ENCODE measurements at places on chromosomes 11 and 22. TPM values are rescaled to one million over a fixed set of nuclear protein-coding genes. Genes with fewer than 3 reads are reported as not detected.

DNA sequence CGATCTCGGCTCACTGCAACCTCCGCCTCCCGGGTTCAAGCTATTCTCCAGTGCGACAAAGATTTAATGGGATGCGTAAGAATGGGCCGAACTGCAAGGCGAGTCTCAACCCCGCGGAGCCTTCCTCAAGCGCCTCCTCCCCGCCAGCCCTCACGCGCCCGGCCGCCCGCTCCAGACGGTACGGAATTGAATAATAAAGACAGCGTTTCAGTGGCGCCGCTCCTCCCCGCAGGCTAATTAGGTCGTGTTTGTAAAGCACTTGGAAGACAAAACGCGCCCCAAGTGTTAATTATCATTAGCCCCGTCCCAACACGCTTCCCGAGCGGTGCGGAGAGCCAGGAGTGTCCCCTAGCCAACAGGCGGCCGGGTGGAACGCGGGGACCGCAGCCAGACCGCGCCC is 192.0 kb downstream of the BUD13 start:
- no peak for DNase-seq

GRCh38 chr11:48079596-48079995 is 99.2 kb downstream of the PTPRJ start:
- no peak for DNase-seq

DNA sequence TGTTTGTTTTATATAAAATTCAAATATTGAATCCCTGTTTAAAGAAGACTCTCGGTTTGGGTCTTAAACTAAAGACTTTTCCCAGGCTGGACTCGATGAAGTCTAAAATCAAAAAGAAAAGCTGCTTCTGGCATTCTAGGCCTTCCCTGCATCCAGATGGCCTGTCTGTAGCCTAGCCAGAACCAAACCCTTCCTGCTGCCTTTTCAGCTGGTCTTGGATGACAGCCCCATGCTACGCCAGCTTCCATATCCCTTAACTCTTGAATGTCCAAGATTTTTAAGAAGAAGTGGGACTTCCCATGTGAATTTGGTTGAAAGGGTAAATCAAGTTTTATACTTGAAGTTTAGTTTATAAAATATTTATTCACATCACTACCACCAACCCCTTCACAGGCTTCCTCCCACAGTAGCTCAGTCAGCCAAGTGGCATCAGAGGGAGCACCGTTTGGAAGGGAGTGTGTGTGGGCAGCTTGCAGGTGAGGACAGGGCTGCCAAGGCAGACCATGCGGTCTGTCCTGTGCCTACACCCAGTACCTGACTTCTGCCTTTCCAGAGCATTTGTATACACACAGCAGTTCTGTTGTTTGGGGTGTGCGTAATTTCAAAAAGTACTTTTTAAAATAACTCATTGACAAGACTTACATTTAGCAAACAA is 18.2 kb upstream of the PSMA1 start:
- no peak for DNase-seq

- no peak for DNase-seq
Observed at GRCh38 chr11:70914496-70914895, 337.9 kb downstream of the SHANK2 start.

DNA sequence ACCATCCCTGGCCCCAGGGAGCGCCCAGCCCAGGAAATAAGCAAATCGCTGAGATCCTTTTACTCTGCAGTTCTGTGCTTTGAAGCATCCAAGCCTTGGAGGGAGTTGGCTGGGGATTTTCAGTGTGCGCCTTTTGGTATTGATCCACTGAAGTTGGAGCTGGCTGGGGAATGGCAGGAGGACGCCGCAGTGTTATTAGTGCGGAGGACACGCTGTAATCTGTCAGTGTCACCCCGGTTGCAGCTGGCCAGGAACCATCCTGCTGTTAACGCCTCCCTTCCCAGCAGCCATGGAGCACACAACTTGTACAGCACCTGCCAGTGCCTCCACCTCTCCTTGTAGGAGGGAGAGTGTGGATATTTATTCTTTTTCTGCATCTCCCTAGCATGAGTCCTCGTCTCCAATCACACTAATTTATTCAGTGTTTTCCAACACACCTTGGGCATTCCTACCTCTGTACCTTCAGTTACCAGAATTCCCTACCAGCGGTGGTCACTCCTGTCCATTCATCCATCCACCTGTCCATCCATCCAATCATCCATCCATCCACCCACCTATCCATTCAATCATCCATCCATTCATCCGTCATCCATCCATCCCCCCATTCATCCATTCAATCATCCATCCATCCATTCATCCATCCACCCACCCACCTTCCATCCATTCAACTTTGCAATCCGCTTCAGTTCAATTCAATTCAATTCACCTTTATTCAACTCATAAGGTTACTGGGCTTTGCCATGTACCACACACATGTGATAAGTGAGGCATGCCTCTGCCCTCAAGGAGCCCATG is 21.9 kb upstream of the EIF3D start:
- DNase-seq, result no peak

DNA sequence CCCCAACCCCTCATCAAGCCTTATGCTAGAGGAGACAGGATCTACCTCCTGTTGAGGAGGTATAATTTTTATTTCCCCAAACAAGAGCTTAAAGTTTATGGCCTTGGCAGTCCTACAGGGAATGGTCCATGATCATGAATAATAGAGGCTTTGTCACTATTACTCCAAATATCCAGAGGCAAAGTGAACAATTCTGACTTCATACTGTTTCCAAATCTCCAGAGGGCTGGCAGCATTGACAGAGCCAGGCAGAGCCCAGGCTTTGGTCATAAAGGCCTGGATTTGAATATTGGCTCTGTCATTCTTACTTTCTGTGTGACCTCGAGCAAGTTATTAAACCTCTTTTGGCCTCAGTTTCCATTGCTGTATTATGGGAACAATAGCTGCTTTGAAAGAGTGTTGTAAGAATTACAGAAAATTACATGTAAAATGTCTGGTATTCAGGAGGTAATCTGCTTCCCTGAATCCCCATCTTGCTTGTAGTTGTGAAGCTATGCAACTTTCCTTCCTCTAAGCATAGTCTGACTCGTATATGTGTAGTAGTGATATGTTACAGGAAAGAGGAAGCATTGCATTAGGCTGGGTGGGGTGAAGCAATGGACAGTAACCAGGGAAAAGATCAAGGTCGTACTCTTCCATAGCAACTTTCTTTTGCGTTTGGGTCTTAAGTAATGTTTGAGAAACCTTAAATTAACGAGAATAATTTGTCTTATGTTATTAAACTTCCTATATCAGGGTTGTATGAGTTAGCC is 88.8 kb downstream of the CD44 start:
- no peak for DNase-seq

DNA sequence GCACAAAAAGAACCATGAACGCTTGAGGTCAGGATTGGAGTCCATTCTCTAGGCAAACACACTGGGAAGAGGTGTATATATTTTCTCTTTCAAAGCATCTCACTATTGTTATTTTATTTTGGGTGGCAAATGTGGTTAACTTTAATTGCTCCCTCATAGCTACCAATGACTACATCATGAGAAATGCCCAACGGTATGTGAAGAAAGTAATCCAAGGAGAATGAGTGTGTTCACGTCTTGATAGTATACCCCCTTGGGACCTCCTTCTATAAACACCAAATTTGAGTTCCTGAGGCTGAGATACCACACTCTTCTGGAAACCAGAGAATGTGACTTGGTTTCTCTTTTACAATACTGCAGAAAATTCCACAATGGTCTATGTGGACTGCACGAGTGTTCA is 15.8 kb downstream of the OR8D1 start:
- no peak for DNase-seq

The F2 gene
- 3.0 TPM for total RNA-seq

The RNF215 gene
- 8.1 TPM for total RNA-seq

The GTF2H1 gene
- 34.6 TPM for total RNA-seq

The TRPC6 gene
- 0.20 TPM for total RNA-seq

The TSGA10IP gene
- total RNA-seq, result not detected

The MRGPRG gene
- total RNA-seq, result not detected
